ENCODE measurements at places on chromosomes 4 and X.

GRCh38 chr4:74314944-74315343 is 6.7 kb downstream of the EPGN start:
- DNase-seq: no peak

- no peak for DNase-seq
Observed at GRCh38 chr4:15682242-15683142, 865 bp downstream of the FAM200B start.

- peak; percentile 18 for DNase-seq
Observed at GRCh38 chr4:110518889-110519490, 43.0 kb downstream of the ENPEP start.

- DNase-seq: no peak
Observed at GRCh38 chr4:141142423-141142822, 9.2 kb upstream of the RNF150 start.

DNA sequence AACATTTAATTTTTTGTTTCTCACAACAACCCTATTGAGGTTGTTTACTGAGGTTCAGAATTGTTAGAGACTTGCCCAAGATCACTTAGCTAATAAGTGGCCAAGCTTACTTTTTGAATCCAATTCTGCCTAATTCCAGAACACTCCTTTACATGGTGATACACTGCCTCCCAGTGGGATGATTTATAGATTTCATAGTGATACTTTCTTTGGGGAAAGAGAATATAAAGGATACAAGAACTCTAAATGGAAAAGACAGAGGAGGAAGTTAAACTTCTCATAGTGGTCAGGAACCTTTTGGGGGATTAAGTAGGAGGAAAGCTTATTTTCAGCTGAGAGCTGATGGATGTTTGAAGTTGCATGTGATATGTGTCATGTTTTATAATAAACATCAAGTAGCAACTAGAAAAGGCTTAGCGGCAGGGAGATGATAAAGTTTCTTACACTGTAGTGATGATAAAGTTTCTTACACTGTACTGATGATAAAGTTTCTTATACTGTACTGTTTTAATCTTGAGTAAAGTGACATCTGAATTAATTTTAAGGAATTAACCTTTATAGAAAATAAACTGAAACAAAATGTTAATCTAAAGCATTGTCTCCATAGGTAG is 15.3 kb downstream of the STAG2 start:
- DNase-seq: no peak

DNA sequence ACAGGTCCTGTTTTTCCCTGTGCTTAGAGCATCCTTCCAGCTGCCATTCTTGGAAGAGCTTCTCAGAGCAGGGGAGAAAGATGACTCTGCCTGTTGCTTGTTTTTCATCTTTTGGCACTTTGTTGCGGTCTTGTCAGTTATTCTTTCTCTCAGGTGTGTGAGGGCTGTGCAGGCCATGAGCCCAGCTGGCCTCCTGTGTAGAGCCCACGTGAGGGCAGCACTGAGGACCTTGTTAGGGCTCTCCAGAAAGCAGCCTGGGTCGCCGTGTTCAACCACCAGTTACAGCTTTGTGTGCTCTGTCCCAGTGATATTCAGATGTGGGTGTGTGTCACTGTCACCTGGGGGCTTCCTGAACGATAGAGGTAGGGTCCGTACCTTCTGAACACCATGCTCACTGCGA is 52.8 kb downstream of the NOP14 start:
- DNase-seq: no peak

Data from activated CD4-positive, alpha-beta T cell treated with anti-CD3 and anti-CD28 coated beads, Interleukin-2, amount 50 U/mL, for 48 hours (primary cell).